ENCODE measurements at places on chromosomes 1 and 21.

GRCh38 chr1:203465948-203466347, 9.7 kb upstream of the PRELP start:
- no peak for DNase-seq

- no peak for DNase-seq
These were observed 55.0 kb upstream of the HMCN1 start for GRCh38 chr1:185679220-185679619.

DNA sequence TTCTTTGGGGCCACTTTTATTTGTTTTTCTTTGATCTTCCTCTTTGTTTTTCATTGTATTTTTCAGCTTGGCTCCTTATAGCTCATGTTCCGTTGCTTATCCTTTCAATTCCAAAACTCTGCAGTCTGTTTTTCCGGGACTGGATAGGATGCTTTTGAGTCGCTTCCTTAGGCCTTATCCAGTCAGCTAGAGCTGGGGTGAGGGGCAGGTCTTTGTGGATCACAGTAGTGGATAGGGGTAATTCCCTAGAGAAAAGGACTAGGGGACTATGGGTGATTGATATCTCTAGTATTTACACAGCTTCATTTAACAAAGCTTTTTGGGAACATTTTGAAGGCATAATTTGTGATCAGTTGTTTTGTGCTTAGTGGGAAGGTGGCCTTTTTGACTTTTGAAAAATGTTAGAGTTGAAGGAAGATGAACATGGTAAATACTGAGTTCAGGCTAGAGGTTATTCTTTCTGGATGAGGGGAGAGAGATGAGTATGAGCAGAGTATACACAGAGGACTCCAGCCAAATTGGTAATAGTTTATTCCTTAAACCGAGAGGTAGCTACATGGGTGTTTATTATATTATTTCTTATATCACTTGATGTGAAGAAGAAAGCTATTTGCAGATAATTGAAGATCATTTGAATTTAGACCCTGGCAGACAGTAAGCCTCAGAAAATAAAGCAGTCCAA, 22.5 kb downstream of the CEP350 start:
- no peak for DNase-seq

- no peak for DNase-seq
These were observed 14.4 kb downstream of the THEMIS2 start for GRCh38 chr1:27886744-27887143.

- DNase-seq: no peak
These were observed 369.7 kb downstream of the MATN1 start for GRCh38 chr1:30353637-30354036.

DNA sequence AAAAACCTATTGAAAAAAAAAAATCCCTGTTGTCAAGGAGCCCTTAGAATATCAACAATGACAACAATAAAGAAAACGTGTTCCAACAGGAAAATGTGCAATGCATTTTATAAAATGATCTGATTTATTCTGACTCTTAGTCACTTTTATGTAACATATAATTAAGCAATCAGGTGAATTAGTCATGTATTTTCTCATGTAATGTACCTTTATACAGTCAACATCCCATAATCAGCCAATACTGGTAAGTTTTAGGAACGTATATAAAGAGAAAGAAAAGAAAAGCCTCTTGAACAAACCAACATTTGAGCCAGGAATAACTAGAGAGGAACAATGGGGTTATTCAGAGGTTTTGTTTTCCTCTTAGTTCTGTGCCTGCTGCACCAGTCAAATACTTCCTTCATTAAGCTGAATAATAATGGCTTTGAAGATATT, at the start of gene CLCA4:
TSS of gene CLCA4 (plus strand) at position 292 of the 435 bp plus-strand sequence. CDS start at position 334, 42 bp downstream.
- peak; percentile 34 for DNase-seq

GRCh38 chr1:160740133-160740688, 1.2 kb downstream of the SLAMF7 start:
- no peak for DNase-seq

GRCh38 chr1:154422521-154422920, 17.4 kb downstream of the IL6R start:
- DNase-seq: no peak

GRCh38 chr21:44918107-44918470, 2.6 kb downstream of the ITGB2 start:
- no peak for DNase-seq

DNA sequence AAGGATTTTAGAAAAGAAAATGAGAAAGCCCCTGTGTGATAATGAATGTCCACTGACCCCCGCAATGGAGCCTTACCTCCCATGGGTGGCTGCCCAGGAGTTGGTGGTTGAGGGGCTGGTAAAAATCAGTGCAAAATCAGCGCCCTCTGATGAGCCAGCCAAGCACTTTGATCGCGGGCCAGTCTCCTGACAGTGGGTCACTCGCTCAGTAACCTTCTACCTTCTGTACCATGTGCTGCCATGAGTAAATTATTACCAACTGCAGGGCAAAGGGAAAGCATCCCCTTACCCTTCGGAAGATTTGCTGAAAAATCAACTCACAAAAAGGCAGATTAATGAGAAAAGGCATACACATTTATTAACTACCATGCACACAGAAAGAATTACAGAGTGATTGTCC, 58.8 kb downstream of the KCNK1 start:
- no peak for DNase-seq

DNA sequence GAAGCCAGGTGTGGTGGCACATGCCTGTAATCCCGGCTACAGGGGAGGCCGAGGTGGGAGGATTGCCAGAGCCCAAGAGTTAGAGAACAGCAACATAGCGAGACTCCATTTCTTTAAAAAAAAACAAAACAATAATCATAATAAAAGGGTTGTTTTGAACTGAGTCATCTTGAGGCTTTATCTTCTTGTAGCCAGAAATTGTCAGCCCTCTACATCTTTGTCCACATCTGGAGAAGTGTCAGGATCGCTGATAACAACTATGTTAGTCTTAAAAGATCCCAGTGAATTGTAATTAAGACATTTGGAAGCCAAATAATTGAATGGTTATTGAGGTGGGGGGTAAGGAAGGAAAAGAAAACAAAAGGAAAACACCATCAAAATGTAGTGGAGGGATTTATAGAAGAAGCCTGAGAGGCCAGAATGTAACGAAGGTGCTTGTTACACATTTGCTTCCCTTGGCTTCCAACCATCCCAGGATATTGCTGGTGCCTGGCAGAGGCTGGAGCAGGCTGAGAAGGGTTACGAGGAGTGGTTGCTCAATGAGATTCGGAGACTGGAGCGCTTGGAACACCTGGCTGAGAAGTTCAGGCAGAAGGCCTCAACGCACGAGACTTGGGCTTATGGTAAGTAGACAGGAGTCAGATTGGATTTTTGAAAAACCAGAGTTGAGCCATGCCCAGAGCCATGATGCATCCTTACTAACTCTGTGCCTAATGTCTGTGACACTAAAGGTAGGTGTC, 52.5 kb upstream of the MTR start:
- no peak for DNase-seq

GRCh38 chr1:149846042-149846441, 53.3 kb upstream of the BOLA1 start:
- DNase-seq: no peak

DNA sequence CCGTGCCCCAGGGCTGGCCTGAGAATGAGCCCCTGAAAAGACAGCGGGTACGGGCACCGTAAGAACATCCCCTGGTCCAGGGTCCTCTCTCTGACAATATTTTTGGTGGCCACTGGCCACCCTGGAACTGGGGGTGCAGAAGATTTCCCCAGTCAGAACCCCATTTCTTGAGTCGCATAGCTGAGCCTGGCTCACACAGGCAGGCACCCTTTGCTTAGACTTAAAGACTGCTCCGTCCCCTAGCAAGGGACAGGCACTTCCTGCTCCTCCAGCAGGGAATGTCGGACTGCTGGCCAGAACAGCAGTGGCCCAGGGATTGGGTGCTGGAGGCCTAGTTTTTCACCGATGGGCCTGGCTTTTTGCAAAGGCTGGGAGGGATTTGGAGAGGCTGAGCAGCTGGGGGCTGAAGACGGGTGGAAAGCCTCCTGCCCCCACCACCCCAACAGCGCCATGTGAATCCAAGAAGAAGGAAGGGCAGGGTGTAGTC, 4.3 kb downstream of the OLIG2 start:
- DNase-seq: no peak

All from NCI-H1417 treated with DMSO at 0.1 percent for 48 hours (cell line).